ENCODE measurements at places on chromosomes 6 and 20.

GRCh38 chr20:42461291-42461690 lies 728.4 kb downstream of the PTPRT start:
- no peak for DNase-seq

- no peak for DNase-seq
Measured at GRCh38 chr6:38634518-38634917, 5.2 kb downstream of the BTBD9 start.

DNA sequence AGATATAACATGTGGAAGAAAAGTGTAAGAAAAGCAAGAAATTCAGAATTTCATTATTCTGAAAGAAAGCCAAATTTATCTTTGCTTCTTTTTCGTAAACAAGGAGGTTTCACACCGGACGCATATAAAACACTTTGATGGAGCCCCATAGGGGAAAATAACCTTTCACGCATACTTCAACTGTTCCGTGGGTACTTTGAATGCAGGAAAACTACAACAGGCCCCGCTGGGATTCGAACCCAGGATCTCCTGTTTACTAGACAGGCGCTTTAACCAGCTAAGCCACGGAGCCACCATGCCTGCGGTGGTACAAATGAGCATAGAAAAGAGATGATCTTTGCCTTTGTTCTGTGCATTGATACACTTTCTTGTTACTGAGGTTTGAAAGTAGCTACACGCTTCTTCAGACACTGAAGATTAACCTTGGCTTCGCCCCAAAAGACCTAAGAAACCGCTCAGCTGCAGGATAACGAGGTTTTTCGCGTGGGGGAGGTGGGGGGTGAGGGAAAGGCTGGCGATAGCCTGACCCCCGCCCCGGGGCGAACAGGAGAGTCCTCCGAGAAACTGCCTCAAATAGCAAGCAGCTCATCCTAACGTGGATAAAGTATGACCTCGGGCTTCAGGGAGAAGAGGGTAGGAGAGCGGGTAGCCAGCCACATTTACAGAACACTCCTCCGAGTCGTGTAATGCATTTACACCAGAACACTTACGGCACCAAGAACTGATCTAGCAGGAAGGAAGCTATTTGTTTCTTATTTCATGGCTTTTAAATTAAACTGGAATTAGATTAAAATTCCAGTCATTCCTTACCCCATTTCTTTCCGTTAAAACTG lies 5.3 kb upstream of the HMGN4 start:
- DNase-seq: peak; percentile 85

DNA sequence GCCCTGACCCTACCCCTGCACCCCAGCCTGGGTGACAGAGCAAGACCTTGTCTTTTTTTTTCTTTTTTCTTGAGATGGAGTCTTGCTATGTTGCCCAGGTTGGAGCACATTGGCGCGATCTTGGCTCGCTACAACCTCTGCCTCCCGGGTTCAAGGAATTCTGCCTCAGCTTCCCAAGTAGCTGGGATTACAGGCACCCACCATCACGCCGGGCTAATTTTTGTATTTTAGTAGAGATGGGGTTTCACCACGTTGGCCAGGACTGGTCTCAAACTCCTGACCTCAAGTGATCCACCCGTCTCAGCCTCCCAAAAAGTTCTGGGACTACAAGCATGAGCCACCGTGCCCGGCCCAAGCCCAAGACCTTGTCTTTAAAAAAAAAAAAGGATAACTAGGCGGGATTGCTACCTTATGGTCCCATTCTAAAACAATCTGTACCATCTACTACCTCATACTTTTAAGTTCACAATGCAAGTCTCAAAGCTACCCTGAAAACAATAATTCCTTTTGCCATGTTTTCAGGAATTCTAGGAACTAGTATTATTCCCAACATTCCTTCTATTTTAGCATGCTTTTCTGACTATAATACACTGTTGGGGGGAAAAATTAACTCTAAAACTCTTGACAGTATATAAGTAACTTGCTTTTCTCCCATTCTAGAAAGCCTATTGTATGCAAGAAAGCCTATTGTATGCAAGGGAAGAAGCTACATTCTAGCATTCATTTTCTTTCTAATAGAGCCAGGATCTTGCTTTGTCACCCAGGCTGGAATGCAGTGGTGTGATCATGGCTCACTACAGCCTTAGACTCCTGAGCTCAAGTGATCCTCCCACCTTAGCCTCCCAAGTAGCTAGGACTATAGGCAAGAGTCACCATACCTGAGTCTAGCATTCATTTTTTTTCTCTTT lies 6.6 kb downstream of the TUBB start:
- DNase-seq: no peak

DNA sequence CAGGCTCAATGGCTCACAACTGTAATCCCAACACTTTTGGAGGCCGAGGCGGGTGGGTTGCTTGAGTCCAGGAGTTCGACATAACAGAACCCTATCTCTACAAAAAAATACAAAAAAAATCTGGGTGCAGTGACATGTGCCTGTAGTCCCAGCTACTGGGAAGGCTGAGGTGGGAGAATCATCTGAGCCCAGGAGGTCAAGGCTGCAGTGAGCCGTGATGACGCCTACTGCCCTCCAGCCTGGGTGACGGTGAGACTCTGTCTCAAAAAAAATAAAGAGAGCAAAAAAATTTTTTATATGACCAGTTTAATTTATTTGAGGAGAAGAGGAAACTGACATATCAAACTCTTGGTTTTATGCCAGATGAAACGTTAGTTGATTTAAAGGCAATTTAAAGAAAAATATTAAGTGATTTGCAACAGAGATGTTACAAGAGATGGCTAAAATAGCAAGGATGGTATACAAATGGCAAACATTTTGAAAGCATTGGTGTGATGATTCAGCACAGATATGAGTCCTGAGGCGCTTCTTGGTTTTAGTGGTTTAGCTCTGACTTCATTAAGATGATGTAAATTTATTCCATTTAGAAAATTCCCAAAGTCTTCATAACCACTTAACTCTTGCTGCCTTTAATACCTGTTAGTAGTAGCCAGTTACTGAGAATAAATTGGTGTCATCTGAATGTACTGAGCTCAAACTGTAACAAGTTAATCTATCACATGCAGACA lies 17.7 kb downstream of the GTF2H5 start:
- DNase-seq: no peak

Measured in posterior cingulate gyrus (tissue), 11 donors.